Stimulated activated CD8-positive, alpha-beta memory T cell treated with anti-CD3 and anti-CD28 coated beads, Interleukin-4, amount 100 ng/mL, for 4 hours (primary cell): ENCODE measurements at places on chromosomes 3 and 15.

- DNase-seq: no peak
Observed at GRCh38 chr15:40891810-40892446, 2.3 kb upstream of the VPS18 start.

DNA sequence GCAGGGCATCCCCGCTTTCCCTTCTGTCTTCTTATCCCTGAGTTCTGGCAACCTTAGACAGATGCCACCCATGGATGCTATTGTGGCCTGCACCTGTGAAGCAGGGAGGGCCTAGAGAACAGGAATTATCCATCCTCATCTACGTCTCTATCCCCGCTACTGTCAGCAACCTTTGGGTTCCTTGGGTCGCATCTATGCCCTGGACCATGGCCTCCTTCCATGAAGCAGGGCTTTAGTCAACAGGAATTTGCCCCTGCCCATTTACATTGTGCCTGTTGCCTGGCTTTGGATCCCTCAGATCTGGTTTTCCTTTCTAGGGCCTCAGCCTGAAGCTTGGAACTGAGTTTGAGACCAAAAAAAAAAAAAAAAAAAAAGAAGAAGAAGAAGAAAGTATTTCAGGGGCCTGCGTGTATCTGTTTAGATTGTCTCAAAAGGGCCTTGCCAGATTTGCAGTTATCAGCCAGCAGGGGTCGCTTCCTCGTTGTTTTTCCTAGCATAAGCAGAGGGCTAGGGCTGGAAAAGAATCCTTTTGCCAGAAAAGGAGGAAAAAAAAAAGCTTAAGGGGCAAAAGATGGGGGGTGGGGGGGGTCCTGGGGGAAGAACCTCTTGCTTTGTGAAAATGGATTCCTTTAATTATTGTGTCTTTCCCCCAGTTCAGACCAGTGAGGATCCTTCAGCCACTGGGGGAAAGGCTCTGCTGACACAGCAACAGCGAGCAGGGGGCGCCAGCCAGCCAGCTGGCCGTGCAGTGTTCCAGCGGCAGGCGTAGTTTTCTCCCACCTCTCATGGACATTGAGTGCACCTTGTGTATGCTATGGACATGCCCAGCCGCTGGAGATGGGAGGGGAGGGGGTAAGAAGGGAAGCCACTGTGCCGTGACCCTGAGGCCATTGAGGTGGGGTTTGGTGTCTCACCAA lies 65.7 kb upstream of the ALDH1L1 start:
- no peak for DNase-seq

DNA sequence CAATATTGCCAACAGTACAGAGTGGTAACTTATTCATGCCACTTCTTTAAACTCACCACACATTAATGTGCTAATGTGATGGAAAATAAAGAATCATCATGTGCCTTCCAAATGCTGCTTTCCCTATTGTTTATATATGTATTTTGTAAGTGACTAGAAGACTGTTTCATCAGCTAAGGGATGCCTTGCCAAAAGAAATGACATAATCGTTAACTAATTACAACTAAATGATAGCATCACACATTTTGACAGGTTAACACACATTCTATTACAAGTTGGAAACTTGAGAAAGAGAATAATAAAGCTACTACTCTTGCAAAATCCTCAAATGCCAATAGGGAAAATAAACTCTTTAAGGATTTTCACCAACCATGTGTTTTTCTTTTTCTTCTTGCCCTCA lies 329.9 kb upstream of the AGTR1 start:
- DNase-seq: no peak

DNA sequence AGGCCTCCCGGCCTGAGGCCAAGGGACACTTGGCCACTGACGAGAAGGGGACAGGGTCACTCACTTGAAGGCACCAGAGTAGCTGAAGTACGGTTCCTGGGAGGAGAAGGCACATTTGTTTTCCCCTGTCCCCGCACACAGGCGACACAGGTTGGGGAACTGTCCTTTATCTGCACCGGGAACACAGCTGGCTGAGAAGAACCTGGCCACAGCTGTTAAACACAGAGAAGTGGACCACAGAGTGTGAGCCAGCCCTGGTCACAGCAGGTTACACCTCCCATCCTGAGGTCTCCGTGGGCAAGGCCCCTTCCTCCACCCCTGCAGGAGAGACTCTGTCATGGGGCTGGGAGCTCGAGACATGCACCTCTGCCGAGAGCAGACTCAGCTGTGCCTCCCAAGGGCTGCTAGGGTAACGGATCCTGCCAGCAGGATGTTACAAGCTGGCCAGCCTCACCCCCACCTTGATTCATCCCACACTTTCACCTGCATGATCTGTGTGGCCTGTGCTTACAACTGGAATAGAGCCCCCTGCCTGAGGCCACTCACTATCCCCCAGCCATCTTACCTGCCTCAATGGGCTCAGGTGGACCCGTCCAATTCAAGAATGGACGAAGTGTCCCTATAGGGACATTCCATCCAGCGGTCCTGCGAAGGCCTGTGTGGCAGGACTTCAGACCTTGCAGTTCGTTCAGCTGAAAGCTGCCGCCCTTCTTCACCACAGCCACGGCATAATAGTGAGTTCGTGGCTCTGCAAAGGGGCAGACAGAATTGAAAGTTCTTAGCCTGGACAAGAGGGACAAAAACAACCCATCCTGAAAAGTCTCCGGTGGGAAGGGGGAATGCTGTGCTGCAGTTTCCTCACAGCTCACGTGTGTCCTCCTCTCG lies 9.2 kb downstream of the LTF start:
- DNase-seq: no peak

- DNase-seq: no peak
Observed at GRCh38 chr15:98446083-98446482, 202.3 kb upstream of the IGF1R start.

- no peak for DNase-seq
Observed at GRCh38 chr3:127456471-127457093, 134.0 kb downstream of the TPRA1 start.

DNA sequence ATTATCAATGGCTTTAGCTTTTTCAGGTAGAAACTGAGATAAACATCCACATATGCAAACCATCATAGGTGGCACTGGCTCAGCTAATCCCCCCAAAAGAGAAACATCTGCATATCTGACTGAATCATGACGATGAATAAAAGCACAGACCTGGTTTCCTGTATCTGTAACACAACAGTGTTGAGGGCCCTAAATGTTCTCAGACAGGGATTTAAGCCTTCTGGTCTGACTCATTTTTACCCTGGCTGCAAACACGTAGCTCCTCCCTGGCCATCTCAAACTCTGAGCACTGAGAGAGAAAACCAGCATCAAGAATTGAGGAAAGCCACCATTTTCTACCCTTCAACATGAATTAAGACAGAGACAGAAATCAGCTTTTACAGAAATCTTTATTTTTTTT lies 35.2 kb downstream of the GLB1 start:
- no peak for DNase-seq

DNA sequence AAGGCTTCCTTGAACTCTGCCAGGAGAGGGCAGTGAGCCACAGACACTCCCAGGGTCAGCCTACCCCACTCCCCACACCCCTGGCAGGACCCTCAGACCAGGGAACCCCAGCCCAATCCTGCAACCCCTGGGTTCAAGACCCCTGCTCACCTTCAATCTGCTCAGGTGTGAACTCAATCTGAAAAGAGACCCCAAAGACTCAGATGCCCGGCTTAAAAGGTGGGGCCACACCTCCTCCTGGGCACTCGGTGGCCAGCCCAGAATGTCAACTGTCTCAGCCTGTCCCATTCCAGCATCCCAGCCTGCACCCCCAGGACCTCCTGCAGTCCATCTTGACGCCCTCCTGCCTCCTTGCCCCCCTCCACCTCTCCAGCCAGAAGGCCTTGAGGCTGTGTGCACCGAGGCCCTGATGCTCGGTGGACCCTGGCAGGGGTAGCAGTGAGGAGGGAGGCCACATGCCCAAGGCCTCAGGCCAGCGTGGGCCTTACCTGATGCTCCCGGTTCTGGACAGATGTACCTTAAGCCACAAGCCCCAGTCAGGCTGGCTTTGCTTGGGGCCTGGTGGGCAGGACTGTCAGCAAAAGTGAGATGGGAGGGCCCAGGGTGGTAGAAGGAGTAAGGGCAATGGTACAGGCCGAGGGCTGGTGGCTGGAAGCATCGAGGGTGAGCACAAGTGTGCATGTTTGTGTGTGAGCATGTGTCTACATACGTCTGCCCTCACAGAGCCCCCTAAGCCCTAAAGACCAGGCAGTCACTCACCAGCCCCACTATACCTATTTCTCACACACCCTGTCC lies 2.2 kb downstream of the MYL3 start:
- no peak for DNase-seq

GRCh38 chr3:184229394-184230080 lies at the start of gene VWA5B2:
TSS of gene VWA5B2 (plus strand) at chr3:184229585. CDS start at chr3:184230529, 944 bp downstream.
- peak; percentile 8 for DNase-seq

DNA sequence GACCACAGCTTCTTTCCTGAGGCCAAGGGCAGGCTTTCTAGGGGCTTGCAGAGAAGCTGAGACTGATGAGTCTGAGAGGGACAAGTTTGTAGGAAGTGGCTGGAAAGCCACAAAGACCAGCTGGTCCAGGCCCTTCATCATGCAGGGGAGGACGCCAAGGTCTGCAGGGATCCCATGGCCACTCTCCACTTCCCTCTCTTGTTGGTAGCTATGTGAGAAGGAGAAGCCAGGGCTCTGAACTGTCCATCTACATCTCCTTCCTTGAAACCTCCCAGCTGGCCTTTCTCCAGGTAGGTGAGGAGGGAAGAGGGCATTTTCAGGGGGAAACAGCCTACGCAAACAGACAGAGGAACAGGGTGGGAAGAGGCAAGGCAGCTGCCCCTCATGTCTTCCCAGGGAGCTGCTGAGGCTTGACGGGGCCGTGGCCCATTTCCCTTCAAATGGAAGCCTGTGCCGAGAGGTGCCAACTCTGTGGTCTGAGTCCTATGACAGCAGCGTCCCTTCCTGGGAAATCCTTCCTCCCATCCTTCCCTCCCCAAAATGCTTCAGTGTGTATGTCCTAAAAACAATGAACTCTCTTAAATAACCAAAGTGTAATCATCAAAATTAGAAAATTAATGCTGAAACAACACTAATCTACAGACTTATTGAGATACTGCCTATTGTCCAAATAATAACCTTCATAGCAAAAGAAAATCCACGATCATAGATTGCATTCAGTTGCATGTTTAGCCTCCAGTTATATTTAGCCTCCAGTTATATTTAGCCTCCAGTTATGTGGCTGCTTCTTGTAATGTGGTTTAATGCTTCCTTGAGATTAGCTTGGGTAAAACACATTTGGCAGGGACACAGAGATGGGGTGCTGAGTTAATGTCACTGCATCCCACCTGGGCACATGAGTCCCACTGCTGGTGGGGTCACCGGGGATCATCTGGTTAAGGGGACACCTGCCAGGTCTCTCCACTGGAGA lies 36.0 kb downstream of the GNB5 start:
- no peak for DNase-seq

- no peak for DNase-seq
Observed at GRCh38 chr3:107985496-107985895, 105.3 kb downstream of the CD47 start.

DNA sequence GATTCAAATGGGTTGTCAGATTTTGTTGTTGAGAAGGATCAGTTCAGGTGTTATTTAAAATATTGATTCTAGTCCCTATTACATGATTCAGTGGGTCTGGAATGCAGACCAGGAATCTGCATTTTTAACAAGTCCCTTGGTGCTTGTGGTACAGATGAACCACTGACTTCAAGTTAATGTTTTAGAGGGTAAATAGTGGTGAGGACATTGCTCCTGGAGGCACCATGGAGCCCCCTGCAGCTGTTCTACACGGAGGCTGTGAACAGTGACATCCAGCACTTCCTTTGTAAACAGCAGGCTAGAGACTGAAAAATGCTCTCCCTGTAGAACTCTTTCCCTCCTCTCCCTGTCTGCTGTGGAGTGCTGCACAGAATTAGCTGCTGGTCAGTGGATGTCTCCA lies 4.8 kb upstream of the FSIP1 start:
- no peak for DNase-seq

GRCh38 chr3:73143821-73144237 lies 82.4 kb downstream of the EBLN2 start:
- no peak for DNase-seq

DNA sequence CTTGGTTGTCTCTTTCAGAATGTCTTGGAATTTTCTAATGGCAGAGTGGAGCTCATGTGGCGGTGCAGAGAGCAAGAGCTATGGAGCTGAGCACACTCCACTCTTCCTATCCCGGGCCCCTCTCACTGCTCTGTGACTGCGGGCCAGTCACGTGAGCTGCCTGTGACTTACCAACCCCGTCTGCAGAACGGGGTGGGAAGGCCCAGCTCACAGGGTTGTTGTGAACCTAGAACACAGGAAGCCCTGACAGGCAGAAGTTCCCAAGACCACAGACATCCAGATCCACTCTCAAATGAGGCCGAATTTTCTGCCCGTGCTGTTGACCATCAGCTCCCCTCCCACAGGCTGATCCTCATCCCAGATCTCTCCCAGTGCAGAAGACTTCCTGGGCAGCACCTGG lies 35.5 kb upstream of the PLXNA1 start:
- no peak for DNase-seq

- DNase-seq: no peak
Observed at GRCh38 chr3:198017090-198017489, 57.1 kb downstream of the LMLN start.

GRCh38 chr3:41683666-41684350 lies 278.1 kb downstream of the ULK4 start:
- DNase-seq: no peak

GRCh38 chr3:68878322-68878721 lies 54.0 kb downstream of the TAFA4 start:
- DNase-seq: no peak

- DNase-seq: no peak
Observed at GRCh38 chr3:45205126-45205525, 21.0 kb downstream of the TMEM158 start.

GRCh38 chr15:39391230-39391629 lies 189.6 kb upstream of the THBS1 start:
- no peak for DNase-seq

- DNase-seq: no peak
Observed at GRCh38 chr3:121958801-121959200, 63.2 kb downstream of the ILDR1 start.

DNA sequence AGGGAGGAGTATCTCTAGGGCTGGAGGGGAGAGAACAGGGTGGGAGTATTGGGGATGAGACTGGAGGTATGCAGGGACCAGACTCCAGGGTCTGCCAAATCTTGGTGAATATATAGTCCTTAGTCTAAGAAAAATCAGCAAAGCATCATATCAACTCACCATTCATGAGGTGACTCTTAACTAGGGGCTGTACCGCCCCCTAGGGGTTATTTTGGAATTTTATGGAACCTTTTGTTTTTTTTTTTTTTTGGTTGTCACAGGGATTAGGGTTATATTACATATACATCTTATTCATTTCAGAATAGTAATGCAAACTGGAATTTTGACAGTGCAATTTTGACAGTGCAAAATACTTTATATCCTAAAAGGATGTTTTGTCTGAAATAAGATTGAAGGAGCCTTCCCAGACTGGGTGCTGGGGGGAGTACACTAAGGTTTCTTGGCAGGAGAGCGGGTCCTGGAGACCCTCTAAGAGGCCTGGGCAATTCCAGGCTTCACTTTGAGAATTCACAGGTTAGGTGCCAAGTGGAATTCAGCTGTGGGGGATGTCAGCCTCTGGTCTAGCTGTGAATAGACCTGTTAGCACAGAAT lies 7.5 kb downstream of the CMTM7 start:
- DNase-seq: no peak
